ENCODE measurements at places on chromosomes 12 and 14.

DNA sequence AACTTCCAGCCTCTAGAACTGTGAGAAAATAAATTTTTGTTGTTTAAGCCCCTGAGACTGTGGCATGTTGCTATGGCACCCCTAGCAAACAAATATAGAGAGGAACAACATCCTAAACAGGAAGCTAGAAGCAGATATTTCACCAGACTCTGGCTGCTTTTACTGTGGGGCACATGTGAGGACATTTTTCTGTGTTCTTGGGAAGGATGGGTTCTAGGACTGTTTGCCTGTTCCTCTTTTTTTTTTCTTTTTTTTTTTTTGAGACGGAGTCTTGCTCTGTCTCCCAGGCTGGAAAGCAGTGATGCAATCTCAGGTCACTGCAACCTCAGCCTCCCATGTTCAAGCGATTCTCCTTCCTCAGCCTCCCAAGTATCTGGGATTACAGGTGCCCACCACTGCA lies 4.2 kb upstream of the HRK start:
- no peak for DNase-seq

GRCh38 chr12:2509137-2509536 lies 285.6 kb upstream of the FKBP4 start:
- DNase-seq, result no peak

DNA sequence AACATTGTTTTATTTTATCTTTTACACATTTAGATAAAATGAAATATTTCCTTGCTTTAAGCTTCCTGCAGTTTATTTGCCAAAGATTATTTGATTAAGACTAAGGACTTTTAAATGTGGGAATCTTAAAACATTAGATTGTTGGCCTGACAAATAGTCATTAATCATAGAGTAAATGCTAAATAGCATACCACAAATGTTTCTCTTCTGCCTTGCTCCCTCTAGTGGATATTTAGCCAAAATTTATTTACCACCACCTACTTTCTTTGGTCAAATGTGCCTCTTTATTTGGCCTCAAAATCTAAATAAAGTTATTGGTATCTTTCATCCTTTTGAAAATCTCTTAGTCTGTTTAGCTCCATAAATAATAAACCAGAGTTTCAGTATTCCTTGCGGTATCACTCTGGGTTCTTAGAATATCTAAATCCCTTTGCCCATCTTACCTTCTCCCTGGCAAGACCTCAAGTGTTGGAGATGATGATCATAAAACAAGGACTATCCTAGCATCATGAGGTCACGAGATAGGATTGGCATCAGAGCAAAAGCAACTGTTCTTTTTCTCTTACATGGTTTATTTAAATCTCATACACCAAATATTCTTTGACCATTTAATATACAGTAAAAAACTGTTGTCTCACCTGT lies 150.6 kb upstream of the AEBP2 start:
- no peak for DNase-seq

DNA sequence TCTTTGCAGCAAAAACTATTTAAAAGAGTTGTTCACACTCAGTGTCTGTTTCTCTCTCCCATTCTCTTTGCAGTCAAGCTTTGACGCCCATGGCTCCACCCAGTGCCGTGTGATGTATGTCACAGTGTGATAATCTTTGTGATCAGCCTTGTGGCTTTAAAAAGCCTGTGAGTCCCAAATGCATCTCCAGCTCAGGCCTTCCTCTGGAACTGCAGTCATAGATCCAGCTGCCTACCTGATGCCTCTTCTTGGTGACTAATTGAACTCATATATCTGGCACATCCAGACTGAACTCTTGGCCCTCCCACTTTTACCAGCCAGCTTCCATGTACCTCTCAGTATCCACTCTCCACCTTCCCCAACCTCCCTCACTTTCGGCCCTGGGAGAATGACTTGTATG lies 182.8 kb upstream of the ARHGAP5 start:
- DNase-seq, result no peak

- DNase-seq, result no peak
Measured at GRCh38 chr12:47364261-47364660, 284.5 kb upstream of the AMIGO2 start.

DNA sequence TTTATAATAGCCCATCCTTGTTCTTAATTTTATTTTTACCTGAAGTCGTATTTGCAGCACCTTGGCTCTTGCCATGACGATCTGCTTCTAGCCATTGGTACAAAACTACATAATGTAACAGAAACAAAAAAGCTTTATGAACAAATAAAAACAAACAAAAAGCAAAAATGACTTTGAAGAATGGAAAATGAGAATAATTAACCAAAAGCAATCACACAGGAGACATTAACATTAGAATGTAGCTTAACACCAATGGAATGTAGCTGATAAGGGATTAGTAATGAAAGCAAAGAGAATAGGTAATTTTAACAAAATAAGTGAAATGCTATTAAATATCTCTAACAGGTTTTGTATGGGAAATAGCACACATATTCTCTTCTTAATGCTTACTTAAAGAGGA lies 91.4 kb downstream of the DENND5B start:
- no peak for DNase-seq

DNA sequence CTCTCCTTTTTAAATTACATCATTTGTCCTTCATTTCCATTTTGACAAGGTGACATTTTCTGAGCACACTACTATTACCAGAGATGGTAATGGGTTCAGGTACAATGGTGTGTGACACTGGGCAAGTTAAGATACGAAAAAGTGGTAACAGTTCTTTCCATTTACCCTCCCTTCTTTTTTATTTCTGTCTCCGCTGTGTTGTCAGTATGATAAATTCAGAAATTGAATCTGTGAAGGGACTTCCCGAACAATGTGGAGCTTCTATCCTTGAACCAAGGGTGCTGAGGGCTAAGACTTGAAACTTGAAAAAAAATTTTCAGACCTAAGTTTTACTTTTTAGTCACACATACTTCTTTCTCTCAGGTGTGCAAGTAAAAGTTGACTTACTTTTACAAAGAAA lies 103.7 kb downstream of the ERC1 start:
- DNase-seq, result no peak

- DNase-seq, result no peak
Measured at GRCh38 chr12:53998110-53998899, 1.7 kb upstream of the HOXC9 start.

All from DND-41 (cell line).